ENCODE measurements at places on chromosomes 1 and 21.

- DNase-seq = no peak
These were observed 218.8 kb upstream of the CAMK1G start for GRCh38 chr1:209364716-209365115.

GRCh38 chr1:18466676-18467075, 14.1 kb upstream of the KLHDC7A start:
- no peak for DNase-seq

DNA sequence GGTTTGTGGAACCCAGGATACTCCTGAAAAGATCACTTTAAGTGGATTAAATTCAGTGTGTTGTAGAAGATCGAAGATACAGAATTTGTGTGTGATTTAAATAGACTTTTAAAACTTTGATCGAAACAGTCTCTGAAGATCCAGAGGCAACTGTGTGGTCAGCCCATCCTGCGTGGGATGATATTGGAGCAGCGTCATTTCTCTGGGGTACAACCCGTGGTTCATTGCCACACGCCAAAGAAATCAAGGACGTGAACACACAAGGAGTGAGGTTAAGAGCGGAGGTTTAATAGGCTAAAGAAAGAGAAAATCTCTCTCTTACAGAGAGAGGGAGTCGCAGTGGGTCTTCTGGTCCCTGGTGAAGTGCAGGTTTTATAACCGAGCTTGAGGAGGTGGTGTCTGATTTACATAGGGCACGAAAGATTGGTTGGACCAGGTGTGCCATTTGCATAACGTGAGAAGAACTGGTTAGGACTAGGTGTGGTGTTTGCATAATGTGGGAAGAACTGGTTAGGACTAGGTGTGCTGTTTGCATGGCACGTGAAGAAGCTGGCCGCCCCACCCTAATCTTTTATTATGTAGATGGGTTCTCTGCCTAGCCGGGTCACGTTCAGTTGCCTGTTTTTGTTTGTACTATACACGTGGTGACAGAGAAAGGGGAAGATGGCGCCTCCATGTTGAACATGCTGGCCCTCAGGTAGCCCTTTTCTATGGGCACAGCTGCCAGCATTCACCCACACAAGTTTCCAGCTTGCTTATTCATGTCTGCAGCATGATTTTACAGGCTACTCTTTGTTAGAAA, 82.3 kb downstream of the ADSS2 start:
- DNase-seq = no peak

GRCh38 chr1:46544561-46545240, 6.7 kb downstream of the KNCN start:
- DNase-seq = no peak

DNA sequence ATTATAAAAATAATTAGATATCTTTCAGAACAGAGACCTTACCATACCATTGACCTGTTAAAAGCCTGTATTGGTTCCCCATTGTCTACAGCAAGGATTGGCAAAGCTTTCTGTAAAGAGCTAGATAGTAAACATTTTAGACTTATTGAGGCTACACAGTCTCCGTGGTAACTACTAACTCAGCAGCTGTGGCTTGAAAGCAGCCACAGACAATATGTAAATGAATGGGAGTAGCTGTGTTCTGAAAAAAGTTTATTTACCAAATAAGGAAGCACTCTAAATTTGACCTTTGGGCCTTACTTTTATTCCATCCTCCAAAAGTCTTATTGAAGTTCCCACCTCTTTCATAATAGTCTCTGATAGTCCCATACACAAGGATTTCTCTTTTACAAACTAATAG, 39.7 kb downstream of the NUP210L start:
- no peak for DNase-seq

DNA sequence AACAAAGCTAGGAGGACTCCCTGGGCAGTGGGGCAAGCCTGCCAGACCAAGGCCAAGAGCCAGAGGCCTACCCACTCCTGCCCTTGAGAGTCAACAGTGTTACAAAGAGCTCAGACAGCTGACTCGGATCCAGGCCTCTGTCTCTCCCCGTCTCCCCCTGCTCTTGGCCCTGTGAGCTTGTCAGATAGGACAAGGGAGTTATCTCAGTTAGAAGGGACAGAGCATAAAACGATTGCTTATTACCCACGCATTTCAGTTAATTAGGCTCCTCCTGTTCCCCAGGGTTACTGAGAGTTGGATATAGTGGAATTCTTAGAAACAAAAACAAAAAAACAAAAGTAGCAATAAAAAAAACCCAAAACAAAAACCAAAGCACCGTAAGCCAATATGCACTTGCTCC, 1.3 kb downstream of the SLC41A1 start:
- no peak for DNase-seq

- no peak for DNase-seq
These were observed 16.4 kb downstream of the EPHA2 start for GRCh38 chr1:16139473-16139962.

- no peak for DNase-seq
These were observed 35.3 kb downstream of the ATF3 start for GRCh38 chr1:212643877-212644276.

DNA sequence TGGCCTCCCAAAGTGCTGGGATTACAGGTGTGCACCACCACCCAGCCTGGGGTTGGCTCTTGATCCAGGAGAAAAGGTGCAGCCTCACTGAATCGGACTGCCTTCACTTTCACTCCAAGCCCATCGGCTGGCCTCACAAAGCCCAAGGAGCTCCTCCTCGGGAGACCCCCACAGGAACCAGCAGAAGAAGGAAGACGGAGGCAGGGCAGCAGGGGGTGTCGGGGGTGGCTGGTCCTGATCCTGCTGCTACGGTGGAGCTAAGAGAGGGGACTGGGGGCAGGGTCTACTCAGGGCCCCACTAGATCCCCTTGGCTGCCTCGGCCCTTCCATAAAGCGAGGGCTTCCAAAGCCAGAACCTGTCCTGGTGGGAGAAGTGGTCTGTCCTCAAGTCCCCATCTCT, 93.9 kb downstream of the STUM start:
- no peak for DNase-seq

DNA sequence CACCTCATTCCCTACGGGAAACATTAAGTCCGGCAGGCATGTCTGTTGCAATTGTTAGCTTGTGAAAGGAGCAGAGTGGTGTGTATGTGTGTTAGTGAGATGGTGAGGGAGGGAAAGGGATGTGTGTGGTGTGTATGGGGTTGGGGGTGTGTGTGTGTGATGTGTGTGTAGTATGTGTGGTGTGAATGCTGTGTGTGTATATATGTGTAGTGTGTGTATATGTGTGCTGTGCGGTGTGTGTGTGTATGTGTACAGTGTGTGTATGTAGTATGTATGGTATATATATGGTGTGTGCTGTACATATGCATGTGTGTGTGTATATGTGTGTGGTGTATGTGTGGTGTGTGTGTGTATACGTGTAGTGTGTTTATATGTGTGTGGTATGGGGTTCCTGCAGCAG, 20.8 kb upstream of the BLACAT1 start:
- no peak for DNase-seq

- no peak for DNase-seq
These were observed 9.5 kb downstream of the MR1 start for GRCh38 chr1:181043025-181043888.

DNA sequence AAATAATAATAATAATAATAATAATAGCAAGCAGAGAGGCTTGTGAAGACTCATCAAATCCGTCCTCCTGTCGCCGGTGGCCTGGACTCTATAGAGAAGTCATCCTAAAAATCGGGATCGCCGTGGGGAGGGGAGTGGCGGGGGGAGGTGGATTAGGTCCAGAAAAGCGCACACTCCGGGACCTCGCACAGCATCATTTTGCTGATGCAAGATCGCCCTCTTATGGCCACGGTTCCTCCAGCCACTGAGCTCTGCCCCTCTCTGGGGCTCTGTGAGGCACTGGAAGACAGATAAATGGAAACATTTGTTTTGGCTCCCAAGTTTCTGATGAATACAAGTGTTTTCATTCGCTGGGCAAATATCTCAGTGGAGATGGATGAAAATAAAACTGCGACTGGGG, 612.0 kb downstream of the MATN1 start:
- no peak for DNase-seq

DNA sequence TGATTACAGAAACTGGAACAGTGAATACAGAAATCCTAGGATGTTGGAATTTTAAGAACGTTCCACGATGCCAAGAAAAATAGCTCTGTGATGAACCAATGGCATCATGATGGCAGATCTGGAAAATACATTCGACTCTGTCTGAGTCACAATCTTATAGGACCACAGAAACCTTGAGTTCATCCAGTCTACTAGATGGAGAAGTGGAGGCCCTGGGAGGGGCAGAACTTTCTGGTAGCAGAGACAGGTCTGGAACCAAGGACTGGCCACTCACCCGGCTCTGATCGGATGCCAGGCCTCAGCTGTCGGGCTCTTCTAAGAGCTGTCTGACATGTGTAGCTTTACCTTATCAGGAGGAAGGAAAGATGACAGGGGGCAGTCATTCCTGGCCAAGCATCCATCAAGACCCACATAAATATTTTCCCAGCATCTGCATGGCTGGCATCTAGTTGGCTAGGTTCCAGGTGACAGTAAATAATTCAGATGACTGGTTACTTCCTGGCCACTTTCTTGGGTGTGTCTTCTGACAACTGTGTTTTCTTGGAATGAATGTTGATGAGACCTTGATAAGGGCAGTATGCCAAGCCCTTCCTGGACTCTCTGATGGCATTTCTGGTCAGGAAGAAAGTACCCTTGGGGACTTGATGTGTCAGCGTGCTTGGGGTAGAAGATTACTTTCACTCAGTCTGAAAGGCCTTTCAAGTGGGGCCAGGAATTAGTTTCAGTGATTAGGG, 72.6 kb upstream of the TRABD2B start:
- no peak for DNase-seq

GRCh38 chr1:89962742-89963075, 32.2 kb upstream of the ZNF326 start:
- no peak for DNase-seq

DNA sequence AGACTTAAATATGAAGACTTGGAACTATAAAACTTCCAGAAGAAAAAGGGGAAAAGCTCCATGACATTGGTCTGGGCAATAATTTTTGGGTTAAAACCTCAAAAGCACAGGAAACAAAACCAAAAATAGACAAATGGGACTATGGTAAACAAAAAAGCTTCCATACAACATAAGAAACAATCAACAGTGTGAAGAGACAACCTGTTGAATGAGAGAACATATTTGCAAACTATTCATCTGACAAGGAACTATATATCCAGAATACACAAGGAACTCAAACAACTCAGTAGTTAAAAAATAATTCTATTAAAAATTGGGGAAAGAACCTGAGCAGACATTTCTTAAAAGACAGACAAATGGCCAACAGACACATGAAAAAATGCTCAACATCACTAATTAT, 192.7 kb upstream of the ZNHIT6 start:
- DNase-seq = no peak

DNA sequence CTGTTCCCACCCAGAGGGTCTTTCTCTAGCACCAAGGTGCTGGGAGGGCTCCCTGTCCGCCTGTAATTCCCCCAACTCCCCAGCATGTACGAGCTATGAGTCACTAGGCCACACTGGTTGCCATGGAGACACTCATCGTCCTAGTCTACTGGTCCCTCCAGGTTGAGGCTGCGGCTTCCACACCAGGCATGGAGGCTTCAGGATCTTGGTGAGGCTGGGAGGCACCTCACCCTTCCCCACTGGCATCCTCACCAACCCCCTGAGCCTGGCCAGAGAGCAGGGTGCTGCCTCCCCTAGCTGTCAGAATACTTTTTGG, 75.6 kb upstream of the KAZN start:
- no peak for DNase-seq

GRCh38 chr1:71015745-71016144, 31.9 kb downstream of the PTGER3 start:
- no peak for DNase-seq

- DNase-seq = no peak
These were observed 55.5 kb downstream of the SIM2 start for GRCh38 chr21:36754241-36754898.

DNA sequence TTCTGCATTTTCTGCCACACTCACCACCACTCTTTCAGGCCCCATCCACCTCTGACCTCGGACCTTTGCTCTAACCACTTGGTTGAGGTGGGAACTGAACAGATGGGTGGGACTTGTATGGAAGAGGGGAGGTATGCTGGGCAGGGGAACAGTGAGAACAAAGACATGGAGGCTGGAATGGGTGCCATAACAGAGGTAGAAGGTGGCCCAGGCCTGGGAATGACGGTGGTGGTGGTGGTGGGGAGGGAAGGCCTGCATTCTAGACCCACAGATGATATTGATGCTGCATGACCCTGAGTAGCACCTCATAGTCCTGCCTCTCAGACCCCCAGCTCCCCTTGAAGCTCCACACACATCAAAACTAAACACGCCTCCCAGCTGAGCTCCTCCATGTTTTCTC, 5.2 kb upstream of the CSF3R start:
- DNase-seq = no peak

- DNase-seq = no peak
These were observed 637 bp downstream of the LYPLA2 start for GRCh38 chr1:23791516-23792047.

GRCh38 chr1:248165186-248165585, 9.4 kb upstream of the OR2M2 start:
- no peak for DNase-seq

GRCh38 chr1:234900595-234900994, 228.0 kb downstream of the TOMM20 start:
- DNase-seq = no peak

DNA sequence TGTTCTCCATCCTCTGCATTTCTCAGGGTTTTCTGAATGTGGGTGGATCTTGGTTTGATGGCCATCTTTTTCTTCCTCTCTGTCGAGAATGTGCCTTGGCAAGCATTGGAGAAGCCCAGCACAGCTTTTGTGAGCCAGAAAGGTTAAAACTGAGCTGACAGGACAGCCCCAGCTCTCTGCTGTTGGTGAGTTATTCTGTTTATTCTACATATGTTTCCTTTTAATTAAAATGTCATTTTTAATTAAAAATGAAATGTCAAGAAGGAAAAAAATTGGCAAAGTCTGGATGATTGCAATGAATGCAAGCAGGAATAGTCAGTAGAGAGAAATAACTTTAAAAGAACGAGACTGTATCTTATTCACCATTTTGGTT, 325.8 kb downstream of the PTBP2 start:
- DNase-seq = no peak

DNA sequence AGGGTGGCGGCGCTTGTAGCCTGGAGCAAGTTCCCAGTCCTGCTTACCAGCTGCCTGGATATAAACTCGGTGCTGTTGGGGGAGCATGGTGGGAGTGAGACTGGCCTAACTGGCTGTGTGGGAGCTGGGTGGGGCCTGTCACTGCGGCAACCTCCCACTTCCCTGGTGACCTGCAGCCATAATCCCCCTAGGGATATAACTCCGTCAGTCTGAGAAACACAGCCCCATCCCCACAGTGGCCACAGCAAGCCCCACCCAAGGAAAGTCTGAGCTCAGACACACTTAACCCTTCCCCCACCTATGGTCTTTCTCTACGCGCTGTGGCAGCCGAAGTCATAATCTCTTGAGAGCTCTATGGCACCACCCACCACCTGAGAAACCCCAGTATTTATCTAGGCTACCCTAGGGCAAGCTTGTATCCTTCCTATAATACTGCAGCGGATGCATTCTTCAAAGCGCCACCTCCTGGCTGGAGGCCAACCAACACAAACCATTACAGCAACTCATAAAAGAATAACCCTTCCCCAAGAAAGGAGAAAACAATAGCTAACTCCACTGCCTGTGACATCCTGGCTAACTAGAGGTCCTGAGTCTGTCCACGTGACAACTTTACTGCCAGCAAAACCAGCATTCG, 57.4 kb downstream of the ZNF648 start:
- no peak for DNase-seq
